Brain pericyte (primary cell): ENCODE measurements at places on chromosomes 2 and 18.

- DNase-seq = no peak
These were observed 27.8 kb upstream of the COPS8 start for GRCh38 chr2:237057893-237058300.

GRCh38 chr18:78699499-78699898 lies 280.1 kb upstream of the SALL3 start:
- DNase-seq = no peak

- DNase-seq = no peak
These were observed 9.7 kb downstream of the CYBRD1 start for GRCh38 chr2:171531836-171532450.

DNA sequence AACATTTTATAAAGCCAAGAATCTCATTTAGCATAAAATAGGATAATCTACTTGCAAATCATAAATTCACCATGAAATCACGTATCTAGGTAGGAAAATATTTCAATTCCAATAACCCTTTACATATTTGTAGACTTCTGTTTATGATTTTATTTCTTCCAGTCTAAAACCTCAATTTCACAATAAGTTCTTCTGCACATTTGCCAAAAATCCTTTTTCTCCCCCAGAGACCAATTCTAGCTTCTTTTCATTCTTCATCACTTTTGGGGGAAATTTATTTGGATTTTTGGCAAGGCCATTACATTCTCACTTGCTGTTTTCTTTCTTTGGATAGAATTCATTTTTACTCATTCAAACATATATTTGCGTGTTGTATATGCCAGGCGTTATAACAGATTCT lies 86.8 kb downstream of the SPRED2 start:
- DNase-seq = no peak

DNA sequence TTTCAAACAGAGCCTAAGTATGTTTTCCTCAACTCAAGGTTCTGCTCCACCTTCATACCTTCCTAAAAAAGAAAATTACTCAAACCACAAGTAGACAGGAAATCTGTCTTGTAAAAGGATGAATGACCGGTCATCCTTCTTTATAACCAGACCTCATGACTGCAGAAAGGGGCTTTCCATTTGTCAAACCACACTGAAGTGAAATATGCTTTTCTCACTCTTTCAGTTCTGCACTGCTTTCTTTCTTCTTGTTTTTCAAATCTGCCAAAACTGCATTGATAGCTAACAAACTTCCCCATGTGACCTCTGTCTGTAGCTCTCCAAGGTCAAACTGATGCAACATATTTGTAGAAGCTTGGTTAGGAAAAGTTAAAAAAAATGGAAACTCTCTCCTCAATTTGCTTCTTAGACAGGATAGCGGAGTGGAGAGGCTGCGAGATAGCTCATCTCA lies 308.9 kb upstream of the CCDC68 start:
- no peak for DNase-seq

DNA sequence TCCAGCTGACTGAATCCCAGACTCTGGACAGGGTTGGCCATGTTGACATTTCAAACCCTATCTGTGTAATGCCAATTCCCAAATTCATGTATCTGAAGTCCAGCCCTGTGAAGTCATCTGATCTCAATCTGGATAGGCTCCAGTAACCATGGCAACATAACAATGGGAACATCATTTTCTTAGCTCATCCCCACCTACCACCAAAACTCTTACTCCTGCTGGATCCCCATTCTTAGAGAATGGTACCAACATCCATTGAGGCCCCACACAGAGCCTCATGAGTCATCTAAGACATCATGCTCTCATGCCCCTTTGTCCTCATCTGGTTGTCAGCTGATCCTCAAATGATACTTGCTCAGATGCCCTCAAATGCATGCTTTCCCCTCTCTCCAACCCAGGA lies 58.9 kb upstream of the TEX51 start:
- DNase-seq = no peak

- no peak for DNase-seq
These were observed 619.6 kb downstream of the CPS1 start for GRCh38 chr2:211175956-211176355.
